ENCODE measurements at places on chromosomes 6 and 20. TPM values are rescaled to one million over a fixed set of nuclear protein-coding genes. Genes with fewer than 3 reads are reported as not detected.

- no peak for DNase-seq
Observed at GRCh38 chr6:8429821-8430220, 5.5 kb downstream of the SLC35B3 start.

DBNDD2 gene
- total RNA-seq = 11.3 TPM

- DNase-seq = no peak
Observed at GRCh38 chr6:147654103-147654845, 145.8 kb downstream of the SAMD5 start.

SLC26A8 gene
- total RNA-seq = not detected

GRCh38 chr6:2103765-2104523 lies 141.5 kb downstream of the GMDS start:
- no peak for DNase-seq

NT5DC1 gene
- total RNA-seq = 46.3 TPM

GRCh38 chr6:27188885-27189418 lies 58.5 kb upstream of the PRSS16 start:
- DNase-seq = peak; percentile 60

GRCh38 chr6:56803594-56803993 lies 151.3 kb upstream of the BEND6 start:
- DNase-seq = no peak

DNA sequence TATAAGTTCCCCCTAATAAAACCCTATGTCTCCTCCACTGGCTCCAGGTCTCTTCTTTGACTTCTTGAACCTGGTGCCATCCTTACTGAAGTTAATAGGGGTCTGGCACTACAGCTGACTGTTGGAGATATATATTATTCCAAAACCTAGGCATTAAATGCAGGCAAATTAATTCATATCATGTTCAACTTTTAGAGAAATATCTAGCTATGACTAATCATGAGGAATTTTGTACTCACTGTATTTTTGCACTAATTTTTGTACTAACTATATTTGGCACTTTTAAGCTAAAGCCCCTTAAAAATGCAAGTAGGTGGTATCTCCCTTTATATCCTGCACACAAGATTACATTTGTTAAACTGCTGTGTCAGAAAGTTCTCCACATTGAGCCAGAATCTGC lies 10.9 kb downstream of the DPPA5 start:
- no peak for DNase-seq

GRCh38 chr6:107594736-107595135 lies 104.8 kb downstream of the SOBP start:
- DNase-seq = no peak

GRCh38 chr6:6927521-6928361 lies 180.0 kb upstream of the RREB1 start:
- no peak for DNase-seq

- DNase-seq = no peak
Observed at GRCh38 chr6:159557031-159557430, 136.0 kb downstream of the SOD2 start.

DNA sequence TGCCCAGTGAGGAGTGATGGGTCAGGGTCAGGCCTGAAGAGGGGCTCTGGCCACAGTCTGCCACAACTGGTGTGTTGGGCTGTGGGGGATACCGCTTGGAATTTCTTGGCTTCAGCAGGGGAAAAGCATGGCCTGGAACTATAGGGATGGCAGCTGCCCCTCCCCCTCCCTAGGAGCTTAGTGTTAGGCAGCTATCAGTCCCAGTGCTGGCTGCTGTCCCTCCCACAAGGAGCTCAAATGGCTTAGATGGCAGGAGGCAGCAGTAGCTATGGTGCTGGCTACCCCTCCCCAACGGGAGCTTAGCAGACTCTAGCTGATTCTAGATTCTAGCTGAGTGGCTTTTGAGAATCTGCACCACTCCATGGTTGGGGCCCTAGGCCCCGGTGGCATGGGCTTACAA lies 414.5 kb upstream of the HSF2 start:
- DNase-seq = no peak

ERVFRD-1 gene
- not detected for total RNA-seq

DNA sequence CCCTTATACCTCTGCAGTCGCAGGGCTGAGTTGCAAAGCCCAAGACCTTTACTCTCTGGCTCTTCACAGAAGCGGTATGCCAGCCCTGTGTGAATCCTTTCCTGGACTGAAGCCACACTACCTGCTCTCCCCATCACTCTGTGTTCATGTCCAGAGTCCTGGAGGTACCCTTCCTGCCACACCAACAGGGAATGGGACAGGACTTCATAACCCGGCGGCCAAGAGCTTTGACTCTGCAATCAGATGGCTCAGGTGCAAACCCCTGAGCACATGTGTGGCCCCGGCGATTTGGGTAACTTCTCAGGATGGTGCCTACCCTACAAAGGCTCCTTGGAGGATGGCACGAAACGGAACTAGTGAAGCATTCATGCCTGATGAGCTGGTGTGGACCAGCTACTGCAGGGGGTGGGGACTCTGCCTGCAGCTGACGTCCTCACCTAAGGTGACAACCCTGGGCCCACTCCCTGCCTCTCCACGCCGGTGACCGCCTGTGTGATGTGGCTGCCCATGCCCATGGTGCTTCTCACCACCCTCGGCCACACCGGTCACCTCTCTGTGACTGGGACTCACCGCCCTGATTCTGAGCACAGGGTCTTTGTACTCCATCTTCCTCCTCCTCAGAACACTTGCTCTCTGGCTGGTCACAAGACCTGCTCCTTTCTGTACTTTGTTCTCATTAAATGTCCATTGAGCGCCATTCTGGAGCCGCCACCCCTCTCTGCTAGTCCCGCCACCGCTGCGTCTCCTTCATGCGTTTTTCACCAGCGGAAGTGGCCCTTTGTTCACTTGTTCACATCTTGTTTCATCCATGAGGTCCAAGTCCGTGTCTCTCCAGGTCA lies 116.7 kb downstream of the SULF2 start:
- no peak for DNase-seq

DNA sequence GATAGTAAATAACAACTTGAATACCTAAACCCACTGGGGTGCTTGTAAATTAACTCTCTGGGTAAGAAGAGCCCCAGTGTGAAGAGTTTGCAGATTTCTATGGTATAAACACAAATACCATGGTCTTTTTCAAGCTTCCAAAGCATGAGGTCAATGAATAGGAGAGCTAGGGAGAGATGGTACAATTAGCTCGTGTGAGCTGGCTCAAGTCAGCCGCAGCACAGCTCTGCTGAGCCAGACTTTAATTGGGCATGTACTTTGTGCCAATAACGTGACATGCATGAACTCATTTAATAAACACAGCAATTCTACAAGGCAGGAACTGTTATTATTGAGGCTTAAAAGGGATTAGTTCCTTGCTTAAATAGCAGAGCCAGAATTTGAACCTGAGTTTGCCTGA lies 684.2 kb downstream of the KIF16B start:
- no peak for DNase-seq
